Left ventricle myocardium inferior (tissue), 1 donor: ENCODE measurements at places on chromosomes 16 and 17. TPM values are rescaled to one million over a fixed set of nuclear protein-coding genes. Genes with fewer than 3 reads are reported as not detected.

XYLT2 gene
- 12.6 TPM for total RNA-seq

DNA sequence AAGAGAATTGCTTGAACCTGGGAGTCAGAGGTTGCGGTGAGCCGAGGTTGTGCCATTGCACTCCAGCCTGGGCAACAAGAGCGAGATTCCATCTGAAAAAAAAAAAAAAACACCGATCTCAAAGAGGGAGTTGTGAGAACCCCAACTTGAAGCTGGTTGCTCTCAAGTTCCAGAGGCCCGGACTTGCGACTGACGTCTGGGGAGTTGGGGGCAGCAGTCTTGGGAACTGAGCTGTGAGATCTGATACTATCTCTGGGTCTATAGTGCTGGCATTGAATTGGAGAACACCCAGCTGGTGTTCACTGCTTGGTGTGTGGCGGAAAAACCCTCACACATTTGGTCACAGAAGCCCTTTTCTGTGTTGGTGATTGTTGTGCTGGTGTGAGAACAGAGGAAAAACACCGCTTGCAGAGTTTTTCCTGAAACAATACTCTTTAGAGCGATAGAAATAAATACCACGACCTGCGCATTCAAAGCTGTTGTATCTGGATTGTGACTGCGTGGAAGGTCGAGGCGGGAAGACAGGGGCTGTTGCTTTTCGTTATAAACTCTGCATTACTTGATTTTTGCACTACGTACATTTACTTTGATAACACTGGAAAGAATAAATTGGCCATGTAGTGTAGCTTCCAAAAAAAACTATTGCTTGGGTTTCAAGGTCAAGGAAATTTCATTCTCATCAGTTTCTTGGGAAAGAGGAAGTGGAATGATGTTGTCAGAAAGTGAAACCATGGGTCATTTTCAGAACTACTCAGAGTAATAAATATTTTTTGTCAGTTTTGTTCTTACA, 8.8 kb downstream of the SCIMP start:
- no peak for DNase-seq
- H3K36me3 ChIP-seq: peaks cover 14% of the 10 kb centered on the region
- no peak overlapping the region for H3K4me3 ChIP-seq
- H3K27me3 ChIP-seq: no peaks in the 10 kb centered on the region
- no peak overlapping the region for H3K27ac ChIP-seq

- no peak overlapping the region for H3K27ac ChIP-seq
- no peak for DNase-seq
- no peaks in the 10 kb centered on the region for H3K4me1 ChIP-seq
- H3K36me3 ChIP-seq: no peaks in the 10 kb centered on the region
These were observed 218.8 kb downstream of the C16orf95 start for GRCh38 chr16:87098361-87098760.

DNA sequence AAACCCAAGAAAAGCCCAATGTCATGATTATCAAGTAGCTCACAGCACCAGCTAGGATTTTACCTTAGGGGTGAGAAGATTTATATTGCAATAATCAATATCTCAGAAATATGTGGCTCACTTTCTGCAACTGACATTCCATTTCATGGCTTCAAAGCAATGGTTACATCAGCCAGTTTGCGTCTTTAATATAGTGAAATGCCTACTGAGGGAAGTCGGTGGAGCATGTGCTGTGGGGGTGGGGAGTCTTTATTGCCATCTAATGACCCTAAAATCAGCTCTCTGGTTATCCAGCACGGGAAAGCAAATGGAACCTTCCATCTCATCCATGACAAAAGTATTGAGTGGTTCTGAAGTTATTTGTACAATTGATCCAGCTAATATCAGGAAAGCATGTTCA, 395.5 kb downstream of the CA10 start:
- no peak overlapping the region for H3K4me3 ChIP-seq
- H3K36me3 ChIP-seq: no peaks in the 10 kb centered on the region
- peaks cover 75% of the 10 kb centered on the region for H3K27me3 ChIP-seq
- DNase-seq: no peak
- no peak overlapping the region for H3K27ac ChIP-seq
- H3K4me1 ChIP-seq: no peaks in the 10 kb centered on the region

DNA sequence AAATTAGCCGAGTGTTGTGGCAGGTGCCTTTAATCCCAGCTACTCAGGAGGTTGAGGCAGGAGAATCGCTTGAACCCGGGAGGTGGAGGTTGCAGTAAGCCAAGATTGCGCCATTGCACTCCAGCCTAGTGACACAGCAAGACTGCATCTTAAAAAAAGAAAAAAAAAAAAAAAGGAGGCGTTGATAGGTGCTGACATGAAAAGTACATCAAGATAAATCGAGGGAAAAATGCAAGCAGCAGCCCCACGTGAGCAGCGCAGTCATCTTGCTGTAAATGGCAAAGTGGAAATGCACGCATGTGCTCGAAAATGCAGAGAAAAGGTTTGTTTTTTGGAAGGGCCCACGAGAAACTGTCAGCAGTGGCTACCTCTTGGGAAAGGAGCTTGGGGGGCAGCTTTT, 20.9 kb downstream of the MXRA7 start:
- H3K36me3 ChIP-seq: peaks cover 7% of the 10 kb centered on the region
- H3K27ac ChIP-seq: peak overlapping the region; percentile 98
- H3K4me3 ChIP-seq: no peak overlapping the region

ABCC12 gene
- total RNA-seq: not detected

GRCh38 chr17:17528696-17529652, 32.8 kb upstream of the RASD1 start:
- DNase-seq: no peak
- no peaks in the 10 kb centered on the region for H3K27me3 ChIP-seq
- H3K36me3 ChIP-seq: no peaks in the 10 kb centered on the region
- H3K4me1 ChIP-seq: peaks cover 34% of the 10 kb centered on the region
- peak overlapping the region; percentile 88 for H3K27ac ChIP-seq

SPN gene
- 1.3 TPM for total RNA-seq

DNA sequence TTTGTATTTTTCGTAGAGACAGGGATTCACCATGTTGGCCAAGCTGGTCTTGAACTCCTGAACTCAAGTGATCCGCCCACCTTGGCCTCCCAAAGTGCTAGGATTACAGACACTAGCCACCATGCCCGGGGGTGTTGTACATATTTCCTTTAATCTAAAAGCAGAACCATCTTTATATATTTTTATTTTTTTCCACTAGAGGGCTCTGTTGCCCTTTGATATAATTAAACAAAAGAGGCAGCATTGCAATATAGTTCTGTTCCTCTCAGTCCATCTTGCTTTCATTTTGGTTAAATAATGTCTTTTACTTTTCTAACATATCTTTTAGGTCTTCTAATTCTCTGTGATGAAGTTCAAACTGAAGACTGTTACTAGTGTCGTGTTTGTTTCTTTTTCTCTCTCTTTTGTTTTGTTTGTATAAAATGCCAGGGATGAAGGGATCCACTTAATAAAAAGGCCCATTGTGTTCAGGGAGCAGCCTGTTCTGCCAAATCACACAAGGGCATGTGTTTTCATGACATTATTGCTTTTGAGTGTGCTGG, 23.4 kb downstream of the WWOX start:
- H3K27me3 ChIP-seq: no peaks in the 10 kb centered on the region
- H3K4me3 ChIP-seq: no peak overlapping the region
- no peak for DNase-seq
- peak overlapping the region; percentile 56 for H3K27ac ChIP-seq

WFIKKN1 gene
- 0.14 TPM for total RNA-seq

DNA sequence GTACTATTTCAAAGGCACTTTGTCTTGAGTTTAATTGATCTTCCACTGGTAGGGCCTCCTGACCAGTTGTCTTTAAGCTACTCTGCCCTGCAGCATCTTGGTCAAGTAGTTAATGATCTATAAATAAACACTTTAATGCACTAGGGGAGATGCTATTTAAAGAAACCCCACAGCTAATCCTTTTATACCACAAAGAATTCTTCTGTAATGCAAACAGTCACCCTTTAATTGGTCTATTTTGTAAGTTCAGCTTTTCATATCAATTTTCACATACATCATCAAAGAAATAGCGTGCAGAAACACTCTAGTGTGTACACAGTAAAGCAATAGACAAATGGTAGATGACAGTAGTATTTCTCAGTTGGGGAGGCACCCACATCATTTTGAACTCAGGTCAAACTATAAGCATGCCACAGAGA, 70.3 kb downstream of the PMP22 start:
- DNase-seq: no peak
- peaks cover 11% of the 10 kb centered on the region for H3K4me1 ChIP-seq
- H3K27me3 ChIP-seq: no peaks in the 10 kb centered on the region
- no peaks in the 10 kb centered on the region for H3K36me3 ChIP-seq

DNA sequence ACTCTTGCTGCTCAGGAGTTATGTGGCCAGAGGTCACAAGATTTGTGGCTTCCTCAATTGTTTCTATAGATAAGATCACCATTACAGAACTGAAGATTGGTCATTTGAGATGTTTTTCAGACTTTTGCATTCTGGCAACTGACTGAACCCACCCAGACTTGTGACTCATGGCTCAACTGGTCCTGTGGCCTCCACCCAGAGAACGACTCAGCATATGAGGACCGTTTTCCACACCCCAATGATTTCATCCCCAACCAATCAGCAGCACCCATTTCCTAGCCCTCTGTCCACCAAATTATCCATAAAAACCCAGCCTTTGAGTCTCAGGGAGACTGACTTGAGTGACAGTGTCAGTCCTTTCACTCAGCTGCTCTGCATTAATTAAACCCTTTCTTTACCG, 143.2 kb upstream of the ASIC2 start:
- H3K27ac ChIP-seq: no peak overlapping the region
- no peaks in the 10 kb centered on the region for H3K27me3 ChIP-seq

DNA sequence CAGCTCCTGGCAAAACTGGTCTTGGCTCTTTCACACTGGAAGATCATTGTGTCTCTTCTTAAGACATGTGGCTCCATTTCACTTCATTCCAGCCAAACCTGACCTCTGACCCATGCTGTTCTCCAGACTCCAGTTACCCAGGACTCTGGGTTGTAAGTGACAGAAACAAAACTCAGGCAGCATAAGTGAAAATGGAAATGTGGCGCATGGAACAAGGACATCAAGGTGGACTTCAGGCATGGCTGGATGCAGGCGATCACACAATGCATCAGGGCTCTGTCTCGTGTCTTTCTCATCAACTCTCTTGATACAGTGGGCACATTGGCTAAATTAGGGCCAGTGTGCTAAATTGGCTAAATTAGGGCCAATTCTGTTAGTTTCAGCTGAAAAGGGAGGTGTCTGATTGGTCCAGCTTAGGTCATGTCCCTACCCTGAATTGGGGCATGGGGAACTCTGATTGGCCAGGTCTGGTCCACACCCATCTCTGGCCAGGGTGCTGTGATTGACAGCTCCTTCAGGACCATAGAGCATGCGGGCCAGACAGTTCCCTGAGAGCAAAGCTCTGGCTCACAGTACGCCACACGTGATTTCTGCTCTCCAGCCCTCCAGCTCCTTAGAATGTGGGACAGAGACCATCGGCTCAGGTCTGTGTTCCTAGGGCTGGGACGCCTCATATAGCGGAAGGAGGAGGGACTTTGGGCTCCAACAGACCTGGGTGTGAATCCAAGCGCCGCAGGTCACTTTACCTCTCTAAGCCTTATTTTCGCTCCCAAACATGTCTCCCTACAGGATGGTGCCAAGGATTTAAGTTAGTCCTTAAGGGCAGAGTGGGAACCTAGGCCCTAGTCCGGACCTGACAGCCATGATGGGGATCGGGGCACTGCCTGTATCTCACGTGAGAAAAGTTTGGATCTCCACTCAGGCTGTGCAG, 17.5 kb downstream of the SOCS1 start:
- H3K27ac ChIP-seq: no peak overlapping the region
- no peak overlapping the region for H3K4me3 ChIP-seq

DUS2 gene
- total RNA-seq: 6.8 TPM

- no peaks in the 10 kb centered on the region for H3K27me3 ChIP-seq
- no peak for DNase-seq
- no peaks in the 10 kb centered on the region for H3K36me3 ChIP-seq
These were observed 228.6 kb upstream of the CDH5 start for GRCh38 chr16:66137853-66138252.

GRCh38 chr17:4405038-4405669, 28.6 kb upstream of the SPNS3 start:
- no peaks in the 10 kb centered on the region for H3K4me1 ChIP-seq
- no peaks in the 10 kb centered on the region for H3K36me3 ChIP-seq
- H3K27ac ChIP-seq: no peak overlapping the region
- DNase-seq: no peak
- H3K4me3 ChIP-seq: no peak overlapping the region
